ENCODE measurements at places on chromosomes 5 and 9. TPM values are rescaled to one million over a fixed set of nuclear protein-coding genes. Genes with fewer than 3 reads are reported as not detected.

Gene MORN5
- 5.6 TPM for polyA plus RNA-seq

- DNase-seq, result no peak
Measured at GRCh38 chr9:112559629-112560413, 73.2 kb downstream of the KIAA1958 start.

DNA sequence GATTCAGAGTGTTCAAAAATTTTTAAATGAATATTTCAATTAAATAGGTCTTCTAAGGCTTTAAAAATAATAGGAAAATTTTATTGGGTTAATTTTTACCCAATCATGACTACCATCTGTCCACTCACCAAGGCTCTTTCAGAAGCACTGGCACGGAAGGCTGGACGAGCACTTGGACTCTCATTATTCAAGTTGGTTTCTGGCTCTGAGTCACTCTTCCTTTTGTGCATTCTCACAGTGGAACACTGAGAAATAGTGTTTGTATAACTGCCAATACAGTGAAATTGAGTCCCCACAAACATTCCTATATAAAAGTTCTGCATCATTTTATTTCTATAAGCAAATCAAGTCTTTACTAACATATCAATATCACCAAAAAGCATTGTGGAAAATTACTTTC lies 1149.0 kb downstream of the EFNA5 start:
- no peak for DNase-seq

Gene IRX2
- 11.7 TPM for polyA plus RNA-seq

GRCh38 chr5:56585461-56585860 lies 229.9 kb upstream of the MAP3K1 start:
- no peak for DNase-seq

- no peak for DNase-seq
Measured at GRCh38 chr5:170813231-170813630, 29.7 kb downstream of the GABRP start.

Gene IFNB1
- not detected for polyA plus RNA-seq

GRCh38 chr9:137550231-137550621 lies at the start of gene PNPLA7:
Gene PNPLA7 (minus strand): TSS chr9:137550402. CDS start chr9:137550197, 205 bp downstream.
- DNase-seq, result peak; percentile 92

DNA sequence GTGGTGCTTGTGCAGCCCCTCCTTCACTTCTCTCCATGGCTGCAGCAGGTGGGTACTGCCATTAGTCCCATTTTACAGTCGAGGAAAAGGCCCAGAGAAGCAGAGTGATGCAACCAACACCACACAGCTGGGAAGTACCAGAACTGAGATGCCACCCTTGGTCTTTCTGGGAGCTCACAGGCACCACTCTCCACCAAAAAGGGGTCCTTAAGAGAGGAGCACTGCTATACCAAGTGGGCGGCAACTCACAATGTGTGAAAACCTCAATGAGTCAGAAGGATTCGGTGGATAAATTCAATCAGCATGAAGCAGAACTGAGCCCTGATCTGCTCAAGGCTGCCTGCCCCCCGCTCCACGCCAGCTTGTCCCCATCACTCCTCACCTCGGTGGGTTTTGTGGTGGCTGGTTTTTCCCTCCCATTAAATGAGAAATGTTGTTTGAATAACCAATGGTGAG lies 213.7 kb downstream of the FSTL4 start:
- DNase-seq, result no peak

- DNase-seq, result no peak
Measured at GRCh38 chr5:98309785-98310598, 463.5 kb upstream of the RGMB start.

Gene LVRN
- not detected for polyA plus RNA-seq

DNA sequence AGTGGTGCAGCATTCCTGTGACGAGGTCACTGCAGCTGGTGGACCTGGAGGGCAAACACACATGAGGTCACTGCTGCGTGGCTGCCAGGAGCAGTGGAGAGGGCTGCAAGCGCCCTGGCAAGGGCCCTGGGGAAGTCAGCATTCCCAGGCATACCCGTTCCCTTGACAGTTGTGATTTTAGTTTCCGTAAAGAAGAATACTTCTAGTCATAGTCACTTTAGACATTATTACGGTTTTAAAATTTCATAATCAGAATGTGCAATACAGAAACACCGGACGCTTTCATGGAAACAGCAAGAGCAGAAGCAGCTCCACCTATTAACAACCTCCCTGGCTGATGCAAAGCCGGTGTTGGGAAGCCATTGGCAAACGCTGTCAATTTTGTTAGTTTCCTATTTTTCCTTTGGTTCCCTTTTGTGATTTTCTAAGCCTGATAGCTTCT lies 129.8 kb downstream of the GADD45G start:
- no peak for DNase-seq

Gene FLT4
- 6.9 TPM for polyA plus RNA-seq

Gene FCN1
- polyA plus RNA-seq, result 3.2 TPM

Gene STPG3
- not detected for polyA plus RNA-seq

GRCh38 chr5:149762958-149763630 lies 33.0 kb downstream of the PPARGC1B start:
- no peak for DNase-seq

DNA sequence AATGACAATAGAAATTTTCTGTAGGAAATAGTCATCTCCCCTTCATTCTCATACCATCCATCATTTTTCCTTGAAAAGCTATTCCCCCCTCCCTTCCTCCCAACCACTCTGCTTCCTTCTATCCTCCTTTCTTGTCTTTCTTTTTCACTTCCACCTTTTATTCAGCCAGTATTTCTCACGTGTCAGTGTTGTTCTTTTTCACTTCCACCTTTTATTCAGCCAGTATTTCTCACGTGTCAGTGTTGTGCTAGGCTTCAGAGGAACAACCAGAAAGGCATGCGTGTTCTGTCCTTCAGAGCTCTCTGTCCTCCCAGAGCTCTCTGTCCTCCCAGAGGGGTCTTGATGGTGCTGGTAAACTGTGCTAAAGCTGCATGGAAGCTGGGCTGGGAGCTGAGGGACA lies 419.6 kb downstream of the GADD45G start:
- DNase-seq, result no peak

- no peak for DNase-seq
Measured at GRCh38 chr9:69253057-69253456, 72.0 kb upstream of the ENTREP1 start.

GRCh38 chr9:108666240-108666784 lies 189.5 kb downstream of the ACTL7B start:
- DNase-seq, result no peak

Gene FOXD4L6
- polyA plus RNA-seq, result not detected

DNA sequence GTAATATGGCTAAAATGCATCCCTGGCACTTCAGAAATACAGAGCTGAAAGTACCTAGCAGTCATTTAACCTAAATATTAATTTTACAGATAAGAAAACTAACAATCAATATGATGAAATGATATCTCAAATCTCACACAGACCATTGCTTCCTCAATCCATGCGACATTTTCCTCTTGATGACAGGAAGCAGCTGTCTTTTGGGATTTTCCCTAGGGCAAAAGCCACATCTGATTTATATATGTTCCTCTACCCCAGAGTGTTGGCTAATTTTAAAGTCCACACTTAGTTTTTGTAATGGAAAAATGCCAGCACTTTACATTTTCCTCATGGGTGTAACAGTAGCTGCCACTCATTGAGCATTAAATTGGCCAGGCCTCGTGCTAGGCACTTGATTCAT lies 47.7 kb upstream of the ITGA1 start:
- no peak for DNase-seq

DNA sequence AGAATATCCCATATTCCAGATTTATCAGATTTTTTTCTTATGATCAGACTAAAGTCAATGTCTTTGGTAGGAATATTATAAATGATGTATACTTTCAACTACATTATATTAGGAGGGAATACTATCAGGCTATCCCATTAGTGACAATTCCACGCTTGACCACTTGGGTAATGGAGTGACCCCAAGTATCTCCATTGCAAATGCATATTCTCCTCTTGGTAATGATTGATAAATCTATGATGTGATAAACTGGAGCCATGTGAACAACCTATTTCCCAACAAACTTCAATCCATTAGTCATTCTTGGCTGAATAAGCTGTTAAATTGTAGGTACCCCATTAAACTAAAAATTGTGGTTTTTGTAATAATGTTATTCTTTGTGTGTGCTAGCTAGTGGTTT lies 12.2 kb upstream of the MPDZ start:
- no peak for DNase-seq

GRCh38 chr5:165508286-165508685 lies 2002.9 kb downstream of the MAT2B start:
- DNase-seq, result no peak

Gene BHMT2
- 230 TPM for polyA plus RNA-seq

GRCh38 chr9:131043646-131044045 lies 34.7 kb downstream of the LAMC3 start:
- no peak for DNase-seq

DNA sequence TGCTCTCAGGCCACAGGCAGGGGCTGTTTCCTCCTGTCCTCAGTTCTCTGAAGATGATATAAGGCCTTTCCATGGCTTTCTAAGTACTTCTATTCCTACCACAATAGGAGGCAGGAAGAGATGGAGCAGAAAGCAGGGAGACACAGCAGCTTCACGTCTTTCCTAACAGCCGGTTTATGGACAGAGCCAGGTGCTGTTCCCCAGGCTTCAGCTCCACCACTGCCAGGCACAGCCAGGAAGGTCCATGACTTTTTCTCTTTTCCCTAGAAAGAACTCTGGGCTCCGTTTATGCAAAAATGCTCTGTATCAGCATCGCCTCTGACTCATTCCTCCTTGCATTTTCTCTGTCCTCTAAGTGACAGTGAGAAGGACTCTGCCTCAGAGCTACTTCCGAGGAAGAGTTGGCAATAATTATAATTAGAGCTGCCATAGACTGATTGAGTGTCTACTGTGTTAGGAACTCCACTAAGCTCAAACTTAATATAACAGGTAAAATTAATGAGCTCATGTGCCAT lies 478.5 kb downstream of the RASEF start:
- DNase-seq, result no peak

GRCh38 chr5:166716856-166717492 lies 1574.5 kb upstream of the WWC1 start:
- DNase-seq, result peak; percentile 26

Gene GALNT12
- polyA plus RNA-seq, result 3.6 TPM

- peak; percentile 13 for DNase-seq
Measured at GRCh38 chr5:112923148-112923917, 1.3 kb upstream of the REEP5 start.

DNA sequence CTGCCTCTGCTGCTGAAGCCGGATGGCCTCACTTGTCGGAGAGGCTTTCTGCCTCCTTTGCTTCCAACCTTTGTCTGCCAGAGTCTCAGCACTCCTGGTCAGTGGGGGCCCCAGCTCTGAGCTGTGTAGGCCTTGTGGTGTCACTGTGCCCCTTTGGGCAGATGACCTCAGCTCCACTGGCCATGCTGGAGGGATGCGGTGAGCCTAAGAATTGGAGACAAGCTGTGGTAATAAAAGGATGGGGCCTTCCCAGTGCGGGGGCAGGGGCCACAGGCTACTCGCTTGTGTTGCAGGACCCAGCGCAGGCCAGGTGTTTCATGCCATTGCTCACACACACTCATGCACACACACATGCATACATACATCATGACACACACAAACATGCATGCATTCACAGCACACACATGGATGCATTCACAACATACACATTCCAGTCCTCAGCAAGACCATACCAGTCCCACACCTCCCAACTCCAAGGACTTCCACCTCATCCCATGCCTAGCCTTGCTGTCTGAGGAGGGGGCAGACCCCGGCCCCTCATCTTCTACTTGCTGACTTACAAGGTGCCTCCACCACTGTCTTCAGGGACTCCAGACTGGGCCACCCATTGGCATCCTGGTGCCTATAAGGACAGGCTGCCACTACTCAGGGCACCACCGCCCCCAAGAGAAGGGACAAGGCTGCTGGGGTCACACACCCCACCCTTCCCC lies 237.7 kb downstream of the SYK start:
- peak; percentile 52 for DNase-seq

DNA sequence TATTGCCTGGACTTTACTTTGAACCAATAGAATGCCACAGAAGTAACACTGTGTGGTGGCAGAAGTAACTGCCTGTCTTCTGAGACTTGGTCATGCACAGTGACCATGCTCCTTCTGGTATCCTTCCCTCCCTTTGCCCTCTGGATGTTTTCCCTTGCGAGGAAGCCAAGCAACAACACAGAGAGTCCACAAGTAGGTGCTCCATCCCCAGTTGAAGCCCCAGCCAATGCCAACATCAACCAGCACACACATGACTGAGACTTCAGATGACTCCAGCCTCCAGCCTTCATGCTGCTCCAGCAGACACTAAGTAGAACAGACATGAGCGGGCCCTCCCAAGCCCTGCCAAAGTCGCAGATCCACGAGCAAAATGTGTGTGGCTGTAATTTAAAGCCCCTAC lies 129.6 kb downstream of the EPB41L4A start:
- DNase-seq, result no peak

GRCh38 chr9:129380961-129381401 lies 202.9 kb upstream of the IER5L start:
- no peak for DNase-seq

DNA sequence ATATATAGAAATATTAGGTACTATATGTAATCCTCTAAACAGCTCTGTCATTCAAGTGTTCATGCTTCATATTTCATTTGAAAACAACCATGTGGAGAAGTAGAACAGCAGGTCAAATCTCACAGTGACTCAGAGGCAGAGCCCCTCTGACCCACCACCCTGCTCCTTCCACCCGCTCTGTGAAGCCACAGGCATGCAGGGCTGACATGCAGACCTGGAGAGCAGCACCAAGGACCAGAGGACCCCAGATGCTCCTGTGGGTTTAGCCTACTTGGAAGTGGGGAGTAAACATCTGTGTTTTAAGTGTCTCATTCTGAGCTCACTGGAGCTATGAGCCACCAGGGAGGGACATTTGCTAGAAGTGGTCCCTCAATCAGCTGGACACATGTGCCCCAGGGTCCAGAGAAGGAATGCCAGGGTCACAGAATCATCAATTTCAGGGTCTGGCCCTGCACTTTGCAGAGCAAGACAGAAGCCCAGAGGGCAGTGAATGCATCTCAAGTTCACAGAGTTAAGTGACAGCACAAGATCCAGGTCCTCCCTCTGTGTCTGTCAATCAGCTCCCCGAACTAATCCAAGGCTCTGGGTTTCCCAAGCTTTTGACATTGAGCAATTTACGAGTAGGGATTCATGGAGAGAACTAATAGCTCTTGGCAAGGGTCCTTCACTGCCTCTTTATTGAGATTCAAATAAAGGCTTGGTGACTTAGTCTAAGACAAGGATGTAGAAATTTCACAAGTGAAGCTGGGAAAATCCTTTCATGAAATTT lies 441.1 kb downstream of the SEMA5A start:
- DNase-seq, result no peak

GRCh38 chr5:59236986-59237385 lies 654.1 kb downstream of the RAB3C start:
- no peak for DNase-seq
